ENCODE measurements at places on chromosomes 2 and 18. TPM values are rescaled to one million over a fixed set of nuclear protein-coding genes. Genes with fewer than 3 reads are reported as not detected.

GRCh38 chr2:31258351-31258750, 24.4 kb downstream of the EHD3 start:
- no peak for DNase-seq

- DNase-seq: peak; percentile 82
These were observed 109.6 kb downstream of the GLI2 start for GRCh38 chr2:120845277-120845676.

DNA sequence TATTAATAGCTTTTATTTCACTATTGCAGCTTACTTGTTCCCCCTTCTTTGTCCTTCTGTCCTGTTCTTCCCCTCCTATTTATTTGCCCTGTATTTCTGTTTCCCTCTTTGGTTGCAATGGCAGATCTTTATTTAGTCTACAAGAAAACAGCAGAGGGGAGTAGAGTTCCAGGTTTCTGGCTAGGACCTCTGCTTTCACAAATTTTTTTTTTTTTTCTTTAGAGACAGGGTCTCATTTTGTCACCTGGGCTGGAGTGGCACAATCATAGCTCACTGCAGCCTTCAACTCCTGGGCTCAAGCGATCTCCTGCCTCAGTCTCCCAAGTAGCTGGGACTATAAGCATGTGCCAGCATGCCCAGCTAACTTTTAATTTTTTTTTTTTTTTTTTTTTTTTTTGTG, 188.1 kb upstream of the SPRED2 start:
- no peak for DNase-seq

DNA sequence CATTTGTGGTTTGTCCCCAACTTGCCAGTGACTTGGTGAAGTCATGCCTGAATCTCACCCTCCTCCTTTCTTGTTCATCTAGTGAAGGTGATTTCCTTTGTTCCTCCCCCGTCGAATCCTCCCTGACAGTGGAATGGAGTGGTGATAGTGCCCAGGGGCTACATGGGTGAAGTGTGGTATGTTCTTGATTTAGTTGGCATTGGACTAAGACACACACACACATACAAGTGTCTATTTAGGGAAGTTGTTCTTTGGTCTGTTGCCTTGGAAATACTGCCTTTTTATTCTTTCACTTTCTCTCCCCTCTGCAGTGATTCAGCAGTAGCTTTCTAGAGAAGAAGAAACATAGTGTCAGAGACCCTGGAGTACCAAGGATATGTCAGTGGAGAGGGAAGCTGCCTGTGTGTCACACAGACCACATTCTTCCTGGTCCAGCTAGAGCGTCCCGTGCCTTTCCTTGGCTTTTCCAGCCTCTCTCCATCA, 10.9 kb downstream of the INPP4A start:
- no peak for DNase-seq

DNA sequence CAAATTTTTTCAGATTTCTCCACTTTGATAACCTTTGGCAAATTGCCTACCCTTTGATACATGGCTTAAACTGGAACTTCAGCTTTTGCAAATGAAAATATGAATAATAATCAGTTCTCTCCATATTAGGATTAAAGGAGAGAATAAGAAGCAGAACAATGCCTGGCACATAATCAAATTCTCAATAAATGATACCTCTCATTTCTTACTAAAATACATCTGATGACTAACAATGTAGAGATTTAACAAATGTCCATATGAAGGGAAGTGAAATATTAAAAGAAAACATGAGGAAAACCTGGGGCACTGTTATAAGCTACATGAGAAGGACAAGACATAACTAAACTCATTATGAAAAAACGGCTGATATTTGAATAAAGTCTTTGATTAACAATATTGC, 1103.6 kb downstream of the LRP1B start:
- DNase-seq: no peak

PER2 gene
- total RNA-seq: 14.0 TPM
